ENCODE measurements at places on chromosomes 5 and 9.

DNA sequence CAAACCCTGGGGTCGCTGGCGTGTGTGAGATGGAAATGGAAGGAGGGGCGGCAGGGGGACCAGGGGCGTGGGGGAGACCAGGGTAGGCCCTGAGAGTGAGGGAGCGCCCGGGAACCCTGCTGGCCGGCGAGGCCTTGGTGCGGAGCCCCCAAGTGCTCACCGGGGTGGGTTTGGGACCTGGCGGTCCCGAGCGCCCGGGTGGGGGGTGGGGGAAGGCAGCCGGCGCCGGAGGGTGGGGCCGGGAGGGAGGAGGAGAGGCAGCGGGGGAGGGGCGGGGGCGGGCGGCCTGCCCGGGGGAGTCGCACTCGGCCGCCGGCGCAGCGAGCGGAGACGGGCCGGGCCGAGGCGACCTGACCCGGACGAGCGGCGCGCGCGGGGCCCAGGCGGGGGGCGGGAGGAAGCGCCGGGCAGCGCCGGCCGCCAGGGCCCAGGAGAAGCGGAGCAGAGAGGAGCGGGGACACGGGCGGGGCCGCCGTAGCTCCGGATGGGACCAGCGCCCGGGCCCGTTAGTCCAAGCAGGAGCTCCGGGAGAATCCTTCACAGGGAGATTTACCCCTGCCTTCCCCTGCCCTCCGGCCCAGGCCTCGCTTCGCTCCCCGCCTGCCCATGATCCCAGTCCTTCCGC lies at the start of gene NPR2:
Gene NPR2 (plus strand): TSS at position 295 of the 625 bp plus-strand sequence. CDS start 818 bp downstream, outside the sequence.
- peak; percentile 43 for DNase-seq

- DNase-seq = no peak
Measured at GRCh38 chr9:112669326-112669725, 48.6 kb downstream of the INIP start.

- no peak for DNase-seq
Measured at GRCh38 chr5:138011991-138012390, 20.9 kb downstream of the FAM13B start.

DNA sequence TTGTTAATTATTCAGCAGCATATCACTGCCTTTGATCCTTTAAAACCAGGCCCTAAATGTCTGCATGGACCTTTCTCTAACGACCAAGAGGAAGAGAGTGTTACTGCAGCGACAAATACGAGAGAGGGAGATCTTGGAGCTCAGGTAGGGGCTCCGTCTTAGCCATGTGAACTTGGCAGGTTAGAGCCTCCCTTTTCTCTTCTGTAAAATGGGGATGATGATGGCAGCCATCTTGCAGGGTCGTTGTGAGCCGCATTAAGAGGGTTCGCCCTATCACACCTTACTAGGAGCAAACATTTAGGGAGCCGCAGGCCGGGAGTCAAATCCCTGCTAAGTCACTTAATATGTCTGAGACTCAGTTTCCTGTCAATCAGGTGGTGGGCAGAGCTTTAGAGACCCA lies 1.6 kb downstream of the ENG start:
- DNase-seq = no peak

DNA sequence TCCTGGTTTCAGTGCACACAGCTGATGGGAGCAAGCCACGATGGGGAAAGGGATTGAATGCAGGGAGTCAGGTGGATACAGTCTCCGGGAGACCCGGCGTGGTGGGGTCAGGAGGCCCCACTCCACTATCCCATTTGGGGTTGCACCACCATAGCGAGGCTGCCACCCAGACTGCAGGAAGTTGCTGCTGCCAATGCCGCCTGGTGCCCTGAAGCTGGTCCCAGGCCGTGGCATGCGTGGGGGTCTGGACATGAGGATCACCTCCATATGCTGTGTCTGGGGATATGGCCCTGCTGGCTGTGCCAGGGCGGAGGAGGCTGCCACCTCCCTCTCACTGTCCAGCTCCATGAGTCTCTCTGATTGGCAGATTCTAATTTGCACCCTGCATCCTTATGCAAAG lies 45.3 kb downstream of the COL5A1 start:
- DNase-seq = no peak

- DNase-seq = no peak
Measured at GRCh38 chr9:91418215-91418610, 5.4 kb downstream of the NFIL3 start.

DNA sequence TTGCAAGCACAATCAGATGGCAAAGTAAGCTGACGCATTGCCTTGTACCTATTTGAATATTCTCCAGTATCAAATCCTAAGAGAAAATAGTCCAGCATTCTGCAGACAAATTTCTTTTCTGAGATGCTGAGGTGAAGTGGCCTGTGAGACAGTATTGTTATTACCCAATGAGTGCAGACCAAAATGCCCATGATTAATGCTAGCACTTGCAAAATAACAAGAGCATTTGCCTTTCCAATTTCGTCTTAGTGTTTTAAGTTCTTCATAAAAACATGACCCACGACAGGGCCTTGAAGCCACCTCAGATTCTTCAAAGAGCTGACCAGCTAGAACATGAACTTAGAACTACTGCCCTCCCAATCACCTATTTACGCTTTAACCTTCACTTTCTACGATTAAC lies 2.6 kb upstream of the IQGAP2 start:
- DNase-seq = no peak

Data from mesendoderm (in vitro differentiated cells).